ENCODE measurements at places on chromosomes 7 and 10.
A peak's percentile ranks its signal among the peaks of the same experiment; 100 is the strongest.

- peak; percentile 5 for DNase-seq
These were observed 7.6 kb upstream of the GRID2IP start for GRCh38 chr7:6558837-6559236.

GRCh38 chr10:97318772-97319651, at the start of gene FRAT1:
Gene FRAT1 (plus strand): TSS chr10:97319271. CDS start chr10:97319454, 183 bp downstream.
- peak; percentile 77 for DNase-seq

GRCh38 chr7:76173566-76174205, 28.0 kb upstream of the SRRM3 start:
- DNase-seq, result no peak

DNA sequence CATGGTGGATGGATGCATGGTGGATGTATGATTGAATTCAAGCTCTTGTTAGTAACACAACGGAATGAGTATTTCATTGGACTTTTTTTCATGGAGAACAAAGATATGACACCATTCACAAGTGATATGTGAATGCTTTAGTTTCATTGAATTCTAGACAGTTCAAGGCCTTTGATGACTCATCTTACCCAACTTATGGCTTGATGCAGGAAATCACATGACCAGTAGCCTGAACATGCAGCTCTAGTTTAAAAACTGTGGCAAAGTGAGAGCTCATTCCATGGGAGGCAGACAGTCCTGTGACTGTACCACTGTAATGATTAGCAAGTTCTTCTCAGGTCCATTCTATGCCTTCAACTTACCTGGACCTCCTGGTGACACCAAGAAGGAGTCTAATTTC, 1239.3 kb downstream of the TYW1 start:
- DNase-seq, result no peak

DNA sequence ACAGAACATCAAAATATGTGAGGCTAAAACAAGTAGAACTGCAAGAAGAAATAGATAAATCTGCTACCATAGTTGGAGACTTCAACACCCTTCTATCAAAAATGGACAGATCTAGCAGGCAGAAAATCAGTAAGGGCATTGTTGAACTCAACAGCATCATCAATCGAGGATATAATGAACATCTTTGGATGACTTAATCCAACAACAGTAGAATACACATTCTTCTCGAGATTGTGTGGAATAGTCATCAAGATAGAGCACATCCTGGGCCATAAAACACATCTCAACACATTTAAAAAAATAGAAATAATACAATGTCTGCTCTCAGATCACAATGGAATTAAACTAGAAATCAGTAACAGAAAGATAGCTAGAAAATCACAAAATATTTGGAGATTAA, 9.9 kb downstream of the IGFBP1 start:
- no peak for DNase-seq

DNA sequence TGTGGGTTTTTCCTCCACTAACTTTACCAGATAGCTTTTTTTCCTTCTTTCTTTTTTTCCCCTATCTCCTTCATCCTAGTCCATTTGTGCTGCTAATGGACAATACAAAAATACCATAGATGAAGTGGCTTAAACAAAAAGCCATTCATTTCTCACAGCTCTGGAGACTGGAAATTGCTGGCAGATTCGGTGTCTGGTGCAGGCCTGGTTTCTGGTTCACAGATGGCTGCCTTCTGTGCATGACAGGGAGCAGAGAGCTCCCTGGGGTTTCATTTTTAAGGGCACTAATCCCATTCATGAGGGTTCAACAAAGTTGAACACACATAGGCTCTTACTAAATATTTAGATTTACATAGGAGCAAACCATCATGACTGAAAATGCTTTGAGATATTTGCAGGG, 467.4 kb downstream of the TYW1 start:
- DNase-seq, result no peak

DNA sequence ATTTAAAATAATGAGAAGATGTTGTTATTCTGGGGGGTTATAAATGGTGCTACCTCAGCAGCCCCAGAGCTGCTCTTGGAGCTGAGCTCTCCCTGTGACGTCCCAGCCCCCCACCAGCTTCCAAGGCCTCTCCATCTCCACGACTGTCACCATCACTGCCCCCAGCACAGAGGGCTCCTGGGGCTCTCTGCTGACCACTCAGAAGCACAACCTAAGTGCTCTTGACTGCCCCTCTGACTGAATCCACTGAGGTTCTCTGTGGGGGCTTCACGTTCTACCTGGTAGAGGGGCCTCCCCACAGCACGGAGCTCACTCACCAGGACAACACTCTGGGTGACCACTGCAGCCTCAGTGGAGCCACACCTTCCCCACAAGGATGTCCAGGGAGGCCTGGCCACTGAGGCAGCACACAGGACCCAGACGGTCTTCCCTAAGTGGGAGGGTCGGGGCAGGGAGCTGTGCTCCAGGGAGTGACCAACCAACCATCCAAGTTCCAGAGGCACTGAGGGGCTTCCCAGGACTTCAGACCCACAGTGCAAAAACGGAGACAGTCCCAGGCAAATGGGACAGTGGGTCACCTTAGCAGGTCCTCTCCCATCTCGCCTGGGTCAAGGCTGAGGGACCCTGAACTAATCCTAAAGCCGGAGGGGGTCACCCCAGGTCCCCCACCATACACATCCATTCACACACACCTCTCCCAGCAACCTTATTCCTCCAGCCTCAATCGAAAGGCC, 121.0 kb upstream of the PPP2R2D start:
- DNase-seq, result no peak

DNA sequence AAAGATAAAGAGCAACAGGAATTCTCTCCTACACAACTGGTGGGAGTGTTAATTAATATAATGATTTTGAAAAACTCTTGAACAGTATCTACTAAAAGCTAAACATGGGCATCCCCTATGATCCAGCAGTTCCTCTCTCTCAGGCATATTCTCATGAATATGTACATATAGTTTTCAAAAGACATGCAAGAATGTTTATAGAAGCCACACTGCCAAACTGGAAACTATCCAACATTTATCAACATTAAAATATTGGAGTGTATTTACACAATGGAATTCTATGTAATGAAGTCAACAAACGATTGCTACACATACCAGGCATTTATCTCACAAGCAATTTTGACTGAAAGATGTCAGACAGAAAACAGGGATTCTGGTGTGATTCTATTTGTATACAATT, 404.5 kb upstream of the ANKRD30A start:
- no peak for DNase-seq

- DNase-seq, result no peak
These were observed 6.1 kb upstream of the SAR1A start for GRCh38 chr10:70176441-70176840.

GRCh38 chr7:157006205-157006747, 4.2 kb downstream of the MNX1 start:
- DNase-seq, result no peak

DNA sequence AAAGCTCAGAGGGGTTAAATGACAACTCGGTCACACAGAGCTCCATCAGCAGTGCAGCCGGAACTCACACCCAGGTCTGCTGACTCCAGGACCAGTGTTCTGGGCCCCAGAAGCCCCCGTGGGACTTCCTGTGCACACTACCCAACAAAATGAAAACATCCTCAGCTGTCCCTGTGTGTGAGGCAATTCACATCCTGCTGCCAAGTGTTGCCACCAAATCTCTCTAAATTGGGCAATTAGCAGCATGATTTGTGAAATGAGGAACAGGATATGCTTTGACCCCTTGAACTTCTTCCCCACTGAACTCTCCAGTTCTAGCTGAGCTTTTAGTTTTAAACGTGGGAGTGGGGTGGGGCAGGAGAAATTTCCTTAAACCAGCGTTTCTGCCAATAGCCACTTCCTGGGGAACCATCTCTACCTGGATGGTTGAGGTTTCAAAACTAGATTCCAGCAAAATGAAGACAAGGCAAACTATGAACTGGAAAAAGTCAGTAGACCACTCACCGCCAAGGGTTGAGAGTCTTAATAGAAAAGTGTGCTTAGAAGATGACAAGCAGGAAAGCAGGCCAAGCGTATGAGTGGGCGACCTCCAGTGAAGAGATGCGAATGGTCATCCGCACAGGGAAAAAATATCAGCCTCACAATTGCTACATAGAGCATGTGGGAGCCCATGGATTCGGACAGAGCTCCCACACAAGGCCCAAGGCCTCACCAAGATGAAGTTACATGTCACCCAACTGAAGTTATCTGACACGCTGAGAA, 51.9 kb upstream of the CHST15 start:
- no peak for DNase-seq

DNA sequence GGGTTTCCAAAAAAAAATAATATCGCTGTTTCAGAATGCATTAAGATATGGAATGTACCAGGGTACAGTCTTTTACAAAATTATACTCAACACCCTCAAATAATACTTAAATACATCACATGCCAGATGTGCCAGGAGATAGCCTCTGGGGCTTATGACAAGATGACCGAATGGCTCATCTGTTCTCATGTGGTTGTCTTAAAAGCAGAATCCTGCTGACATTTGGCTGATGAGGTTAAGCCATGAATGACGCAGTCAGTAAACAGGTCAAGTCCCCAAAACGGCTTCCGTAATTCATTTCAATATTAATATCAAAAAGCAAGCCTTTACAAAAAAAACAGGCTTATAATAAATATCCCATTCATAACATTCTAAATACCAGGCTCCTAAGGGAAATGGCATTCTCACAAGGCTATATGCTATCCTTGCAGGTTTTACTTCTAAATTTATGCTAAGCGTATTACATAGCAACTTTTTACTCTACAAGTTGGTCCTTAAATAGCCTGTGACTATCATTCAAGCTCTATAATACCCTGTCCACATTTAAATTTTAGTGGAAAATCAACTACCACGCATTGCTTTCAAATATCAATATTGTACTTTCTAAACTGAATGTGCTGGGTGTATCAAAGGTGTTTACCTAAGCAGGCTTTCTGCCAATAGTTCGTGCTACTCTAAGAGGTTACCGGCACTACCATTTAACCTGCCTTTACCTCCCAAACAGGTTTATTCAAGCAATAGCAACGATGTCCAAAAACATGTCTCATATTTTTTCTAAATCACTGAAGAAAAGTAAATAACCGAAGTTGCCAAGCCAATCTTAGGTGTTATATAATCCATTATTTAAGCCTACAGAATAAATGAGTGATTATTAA, 15.6 kb downstream of the SMURF1 start:
- DNase-seq, result no peak

- DNase-seq, result no peak
These were observed 56.4 kb downstream of the MYPN start for GRCh38 chr10:68165643-68166042.

DNA sequence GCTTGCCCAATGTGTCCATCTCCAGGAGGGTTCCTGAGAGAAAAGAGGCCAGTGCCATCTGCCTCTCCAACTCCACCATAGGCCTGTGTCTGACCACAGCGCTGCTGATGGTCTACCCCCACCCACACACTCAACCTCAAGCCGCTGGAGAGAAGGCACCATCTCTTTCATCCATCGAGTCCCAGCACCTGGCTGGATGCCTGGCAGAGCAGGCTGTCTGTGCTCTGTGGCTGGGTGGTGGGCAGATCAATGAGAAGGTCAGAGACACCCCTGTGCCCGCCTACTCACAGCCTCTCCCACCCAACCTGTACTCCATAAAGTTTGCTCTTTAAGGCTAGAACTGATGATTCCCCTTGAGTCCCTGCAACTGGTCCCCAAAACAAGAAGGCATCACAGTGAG, 58.0 kb downstream of the CLRN3 start:
- no peak for DNase-seq

GRCh38 chr10:90111671-90112070, 410.3 kb downstream of the KIF20B start:
- DNase-seq, result no peak

DNA sequence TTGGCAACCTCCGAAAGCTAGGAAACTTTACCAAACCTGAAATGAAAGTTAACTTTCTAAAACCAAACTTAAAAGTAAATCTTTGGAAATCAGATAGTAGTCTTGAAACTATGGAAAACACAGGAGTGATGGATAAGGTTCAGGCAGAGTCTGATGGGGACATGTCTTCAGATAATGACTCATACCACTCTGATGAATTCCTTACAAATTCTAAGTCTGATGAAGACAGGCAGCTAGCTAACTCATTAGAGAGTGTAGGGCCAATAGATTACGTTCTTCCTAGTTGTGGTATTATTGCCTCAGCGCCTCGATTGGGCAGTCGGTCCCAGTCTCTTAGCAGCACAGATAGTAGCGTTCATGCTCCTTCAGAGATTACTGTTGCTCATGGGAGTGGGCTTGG, 45.9 kb downstream of the MCMBP start:
- DNase-seq, result no peak

DNA sequence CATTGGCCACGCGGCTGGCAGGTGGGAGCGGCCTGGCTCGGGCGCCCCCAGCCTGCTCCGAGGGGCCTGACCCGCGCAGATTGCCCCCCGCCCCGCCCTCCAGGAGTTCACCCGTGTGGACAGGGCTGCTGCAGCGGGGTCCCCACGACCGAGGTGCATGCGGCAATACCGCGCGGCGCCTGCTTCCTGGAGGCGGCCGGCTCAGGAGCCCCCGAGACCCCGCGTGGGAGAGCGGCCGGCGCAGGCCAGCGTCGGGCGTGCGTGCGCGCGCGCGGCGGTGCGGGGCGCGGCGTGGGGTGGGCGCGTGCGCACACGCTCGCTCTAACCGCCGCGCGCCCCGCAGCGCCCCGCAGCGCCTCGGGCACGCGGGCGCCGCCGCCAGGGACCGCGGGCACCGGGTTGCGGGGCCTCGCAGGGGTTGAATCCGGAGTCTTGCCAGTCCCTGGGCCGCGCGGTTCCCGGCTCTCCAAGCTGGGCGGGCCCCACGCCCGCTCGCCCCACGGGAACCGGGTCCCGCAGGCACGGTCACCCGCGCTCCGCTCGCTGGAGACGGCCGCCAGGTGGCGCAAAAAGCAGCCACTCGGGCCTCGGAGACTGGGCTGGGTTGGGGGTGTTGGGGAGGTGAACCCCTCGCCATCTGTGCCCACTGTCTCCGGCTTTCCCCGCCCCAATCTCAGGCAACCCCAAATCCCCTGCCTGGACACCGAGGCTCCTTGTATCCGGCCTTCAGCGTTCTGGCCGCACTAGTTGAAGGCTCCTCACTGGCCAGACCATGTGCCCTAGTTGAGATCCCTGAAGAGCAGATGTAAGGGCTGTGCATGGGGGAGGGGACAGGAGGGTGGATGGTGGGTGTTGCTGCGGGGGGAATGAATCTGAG, 1.3 kb upstream of the ACHE start:
- no peak for DNase-seq

DNA sequence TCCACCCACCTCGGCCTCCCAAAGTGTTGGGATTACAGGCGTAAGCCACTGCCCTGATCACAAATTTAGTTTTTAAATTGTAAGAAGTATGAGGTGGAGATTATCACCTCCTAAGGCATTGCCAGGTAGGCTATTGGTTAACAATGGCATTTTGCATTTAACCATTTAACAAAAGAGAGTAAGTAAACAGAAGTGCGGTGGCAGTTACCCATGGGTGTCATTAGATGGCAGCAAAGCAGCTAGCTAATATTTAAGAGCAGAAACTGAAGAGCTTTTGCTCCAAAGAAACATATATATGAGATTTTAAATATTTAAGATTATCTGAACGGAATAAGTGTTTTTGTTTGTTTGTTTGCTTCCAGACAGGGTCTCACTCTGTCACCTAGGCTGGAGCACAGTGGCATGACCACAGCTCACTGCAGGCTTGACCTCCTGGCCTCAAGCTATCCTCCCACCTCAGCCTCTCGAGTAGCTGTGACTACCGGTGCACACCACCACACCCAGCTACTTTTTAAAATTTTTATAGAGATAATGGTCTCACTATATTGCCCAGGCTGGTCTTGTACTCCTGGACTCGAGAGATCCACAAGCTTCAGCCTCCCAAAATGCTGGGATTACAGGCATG, 325.5 kb upstream of the C7orf33 start:
- no peak for DNase-seq

GRCh38 chr10:75363431-75363830, 38.1 kb downstream of the ZNF503 start:
- no peak for DNase-seq

Data from AG09309 (cell line).